ENCODE measurements at places on chromosomes 5 and 9.

- no peak for DNase-seq
Observed at GRCh38 chr5:32232441-32233219, 58.5 kb upstream of the GOLPH3 start.

GRCh38 chr9:133615186-133615585 is 6.0 kb upstream of the FAM163B start:
- no peak for DNase-seq

DNA sequence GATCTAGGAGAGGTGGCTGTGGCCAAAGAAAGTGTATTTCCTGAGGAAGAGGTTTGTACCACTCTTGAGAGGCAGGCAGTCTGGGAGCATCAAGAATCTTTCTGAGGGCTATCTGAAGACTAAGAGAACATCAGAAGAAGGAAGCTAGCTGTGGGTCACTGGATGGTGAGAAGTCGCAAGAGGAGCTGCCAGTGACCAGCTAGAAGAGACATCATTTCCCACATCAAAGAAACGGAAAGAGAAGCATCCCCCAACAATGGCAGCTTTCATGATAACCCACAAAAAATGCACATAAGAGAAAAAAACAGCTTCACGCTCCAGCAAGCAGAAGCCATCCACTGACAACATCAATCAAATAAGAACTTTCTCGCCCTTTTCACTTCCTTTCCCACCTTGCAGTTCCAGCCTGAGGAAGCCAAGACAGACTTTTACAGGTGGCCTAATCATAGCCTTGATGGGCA is 25.0 kb upstream of the CEP78 start:
- no peak for DNase-seq

GRCh38 chr9:32701321-32702022 is 66.0 kb upstream of the TAF1L start:
- no peak for DNase-seq

DNA sequence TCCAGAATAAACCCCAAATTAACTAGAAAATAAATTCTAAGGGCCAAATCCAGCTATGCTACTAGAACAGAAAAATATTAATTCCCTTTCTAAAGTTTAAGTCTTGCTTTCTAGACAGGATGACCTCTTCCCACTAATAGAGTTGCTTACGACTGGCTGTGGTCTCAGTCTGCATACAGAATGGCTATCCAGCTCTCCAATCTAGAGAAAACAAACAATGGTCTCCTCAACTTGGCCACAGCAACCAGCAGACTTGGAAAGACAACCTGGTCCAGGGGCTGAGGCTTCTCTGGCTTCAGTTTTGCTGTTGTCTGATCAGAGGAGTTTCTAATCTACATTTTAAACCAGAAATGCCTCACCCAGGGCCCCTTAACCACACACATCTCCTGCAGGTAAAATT is 28.9 kb downstream of the RASEF start:
- no peak for DNase-seq

GRCh38 chr5:148811756-148812155 is 14.7 kb upstream of the ADRB2 start:
- DNase-seq = no peak

- no peak for DNase-seq
Observed at GRCh38 chr5:119279093-119279492, 76.7 kb upstream of the TNFAIP8 start.

GRCh38 chr5:107474716-107475489 is 195.8 kb downstream of the EFNA5 start:
- DNase-seq = no peak

GRCh38 chr5:32630867-32631491 is 45.6 kb downstream of the SUB1 start:
- DNase-seq = no peak

All from coronary artery (tissue), 2 donors.